Activated CD8-positive, alpha-beta memory T cell treated with anti-CD3 and anti-CD28 coated beads, Interleukin-2, amount 10 ng/mL, durations not matched to agents 7 days and 5 days (primary cell): ENCODE measurements at places on chromosomes 12 and 14. TPM values are rescaled to one million over a fixed set of nuclear protein-coding genes. Genes with fewer than 3 reads are reported as not detected.

DNA sequence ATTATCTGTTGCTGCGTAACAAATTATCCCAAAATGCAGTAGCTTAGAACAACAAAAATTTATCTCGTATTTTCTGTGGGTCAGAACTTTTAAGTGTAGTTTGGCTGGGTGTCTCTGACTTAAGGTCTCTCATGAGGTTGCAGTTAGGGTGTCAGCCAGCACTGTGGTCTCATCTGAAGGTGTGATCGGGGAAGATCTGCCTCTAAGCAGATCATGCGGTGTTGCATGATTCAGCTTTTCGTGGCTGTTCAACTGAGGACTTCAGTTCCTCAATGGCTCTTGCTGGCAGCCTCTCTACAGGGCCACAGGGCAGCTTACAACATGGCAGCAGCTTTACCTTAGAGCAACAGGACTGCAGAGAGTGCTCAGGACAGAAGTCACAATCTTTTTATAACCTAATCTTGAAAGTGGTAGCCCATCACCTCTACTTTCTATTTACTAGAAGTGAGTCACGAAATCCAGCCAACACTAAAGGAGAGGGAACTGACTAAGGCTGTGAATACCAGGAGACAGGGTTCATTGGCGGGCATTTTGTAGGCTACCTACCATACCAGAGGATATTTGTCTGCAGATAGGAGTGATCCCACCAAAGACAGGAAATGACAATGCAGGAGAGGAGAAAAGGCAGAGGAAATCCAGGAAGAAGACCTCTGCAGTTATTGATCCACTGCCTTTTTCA, 1.8 kb upstream of the TMPRSS12 start:
- no peak for DNase-seq

GRCh38 chr12:12467688-12468261, 94.9 kb downstream of the DUSP16 start:
- DNase-seq, result peak; percentile 58

- peak; percentile 83 for DNase-seq
Observed at GRCh38 chr12:7959701-7960121, 23.7 kb upstream of the SLC2A3 start.

The RNU4-1 gene
- 2,122 TPM for total RNA-seq

GRCh38 chr14:38286452-38286851, 30.6 kb upstream of the CLEC14A start:
- DNase-seq, result no peak

DNA sequence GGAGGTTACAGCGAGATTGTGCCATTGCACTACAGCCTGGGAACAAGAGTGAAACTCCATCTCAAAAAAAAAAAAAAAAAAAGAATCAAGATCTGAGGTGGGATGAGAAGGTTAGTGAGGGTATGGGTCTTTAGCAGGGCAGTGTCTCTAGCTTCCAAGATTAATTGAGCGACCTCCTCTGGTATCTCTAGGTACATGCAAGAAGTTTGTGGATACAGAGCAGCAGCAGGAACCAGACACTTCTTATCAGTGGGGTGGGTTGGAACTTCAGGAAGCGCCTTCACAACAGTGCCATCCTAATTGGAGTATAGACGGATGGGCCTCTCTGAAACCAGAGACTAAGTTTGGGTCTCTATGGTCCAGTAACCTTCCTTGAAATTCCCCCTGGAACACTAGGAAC, 51.9 kb upstream of the CISTR start:
- DNase-seq, result no peak

DNA sequence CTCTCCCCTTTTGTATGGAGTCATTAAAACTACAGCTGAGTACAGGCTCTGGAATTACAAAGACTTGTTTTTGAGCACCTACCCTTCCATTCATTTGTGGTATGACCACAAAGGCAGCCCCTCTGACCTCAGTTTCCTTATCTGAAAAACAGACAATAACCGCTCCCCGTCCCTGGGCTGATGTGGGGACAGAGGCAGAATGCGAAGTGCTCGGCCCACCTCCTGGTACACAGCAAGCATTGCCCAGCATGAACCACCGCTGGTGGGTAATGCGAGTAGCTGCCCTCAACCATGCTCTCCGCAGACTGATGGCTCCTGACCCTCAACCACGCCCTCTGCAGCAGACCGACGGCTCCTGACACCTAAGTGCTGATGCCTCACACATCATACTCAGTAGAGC, 22.4 kb downstream of the P2RX2 start:
- DNase-seq, result no peak

GRCh38 chr12:69689638-69690037, 9.5 kb downstream of the BEST3 start:
- no peak for DNase-seq

GRCh38 chr12:85329913-85330312, 49.9 kb downstream of the ALX1 start:
- DNase-seq, result no peak

DNA sequence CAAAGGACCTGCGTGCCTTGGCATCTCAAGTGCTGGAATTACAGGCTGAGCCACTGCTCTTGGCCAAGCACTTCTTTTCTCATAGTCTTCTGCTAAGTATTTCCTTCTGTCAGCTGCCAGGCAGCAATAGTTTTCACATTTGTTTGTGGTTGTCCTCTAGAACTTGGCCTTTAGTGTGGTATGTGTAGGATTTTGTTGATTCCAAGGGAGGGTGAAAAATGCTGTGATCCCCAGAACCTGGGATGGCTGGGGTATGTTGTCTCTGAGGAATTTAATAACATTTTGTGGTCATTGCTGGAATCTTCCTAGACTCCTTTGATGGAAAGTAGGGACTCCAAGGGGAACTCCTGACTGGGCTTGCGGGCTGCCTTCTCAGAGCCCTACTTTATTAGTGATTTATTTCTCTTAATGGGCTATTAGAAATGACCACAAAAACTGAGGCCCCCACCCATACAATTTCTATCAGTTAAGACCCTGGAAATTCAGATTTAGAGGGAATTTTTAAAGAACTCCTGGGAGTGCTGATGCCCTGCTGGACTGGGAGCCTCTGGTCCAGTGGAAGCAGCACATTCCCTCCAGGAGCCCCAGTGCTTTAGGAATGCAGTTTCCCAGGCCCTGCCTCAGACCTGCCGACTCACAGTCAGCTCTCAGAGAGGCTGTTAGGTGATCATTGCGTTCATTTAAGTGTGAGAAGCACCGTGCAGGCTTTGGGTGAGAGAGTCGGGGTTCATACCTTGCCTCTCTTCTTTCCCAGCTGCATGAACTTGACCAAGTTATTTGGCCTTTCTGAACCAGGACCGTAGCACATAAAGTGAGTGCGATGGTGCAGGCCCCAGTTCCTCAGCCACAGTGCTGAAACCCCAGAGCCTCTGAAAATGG, 22.7 kb downstream of the TRAF3 start:
- DNase-seq, result no peak

GRCh38 chr12:53234271-53234914, 2.4 kb upstream of the RARG start:
- no peak for DNase-seq

The IL25 gene
- not detected for total RNA-seq

DNA sequence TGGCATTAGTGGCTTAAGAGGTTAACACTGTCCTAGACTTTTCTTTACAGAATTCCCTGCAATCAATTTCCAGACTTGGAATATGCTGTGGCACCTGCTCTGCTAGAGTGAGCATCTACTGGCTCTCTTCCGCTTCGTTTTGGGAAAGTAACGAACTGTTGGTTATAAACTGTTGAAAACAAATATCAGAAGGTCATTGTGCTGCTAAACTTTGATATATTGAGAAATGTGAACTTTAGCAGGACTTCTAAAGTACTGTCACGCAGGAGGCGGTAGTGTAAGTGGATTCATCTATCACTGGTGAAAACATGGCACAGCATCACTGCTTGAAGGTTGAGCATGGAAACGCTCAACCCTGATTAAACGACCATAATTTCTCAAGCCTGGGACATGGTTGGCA, 348.9 kb downstream of the FLRT2 start:
- DNase-seq, result no peak

DNA sequence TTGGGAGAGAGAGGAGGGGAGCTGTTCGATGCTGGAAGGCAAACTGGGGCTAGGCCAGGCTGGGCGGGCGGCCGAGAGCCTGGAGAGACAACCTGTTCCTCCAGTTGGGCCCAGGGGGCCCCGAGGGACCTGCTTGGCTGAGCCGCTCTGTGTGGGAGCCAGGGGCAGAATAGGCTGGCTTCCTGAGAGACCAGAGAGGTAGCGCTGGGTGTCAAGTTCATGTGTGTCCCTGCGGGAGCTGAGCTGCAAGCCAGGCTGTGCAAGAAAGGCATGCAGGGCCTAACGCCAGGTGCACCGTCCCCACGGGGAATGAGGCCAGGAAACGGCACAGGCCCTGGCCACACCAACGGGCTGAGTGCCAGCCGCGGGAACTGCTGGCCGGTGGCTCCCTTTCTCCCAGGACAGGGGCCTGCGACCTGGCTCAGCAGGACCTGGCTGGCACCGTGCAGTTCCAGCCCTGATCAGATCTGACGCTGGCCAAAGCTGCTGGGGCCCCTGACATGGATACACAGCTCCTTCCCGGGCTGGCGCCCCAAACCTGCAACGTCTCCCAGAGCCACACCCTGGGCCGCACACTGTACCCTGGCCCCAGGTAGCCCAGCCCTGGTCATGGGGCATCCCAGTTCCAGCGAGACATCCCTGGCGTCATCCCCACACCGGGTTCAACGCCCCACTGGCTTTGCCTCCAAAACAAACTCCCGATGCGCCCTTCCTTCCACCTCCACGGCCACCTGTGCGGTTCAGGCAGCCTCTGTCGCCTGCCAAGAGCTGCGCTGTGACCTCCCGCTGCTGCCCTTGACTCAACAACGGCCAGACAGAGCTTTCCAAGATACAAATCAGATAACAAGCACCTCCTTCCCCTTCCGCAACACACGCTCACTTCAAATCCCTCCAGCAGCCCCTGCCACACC, 65.0 kb downstream of the RFLNA start:
- DNase-seq, result no peak

The VWF gene
- total RNA-seq, result 0.02 TPM

The AKAP6 gene
- total RNA-seq, result 0.82 TPM

DNA sequence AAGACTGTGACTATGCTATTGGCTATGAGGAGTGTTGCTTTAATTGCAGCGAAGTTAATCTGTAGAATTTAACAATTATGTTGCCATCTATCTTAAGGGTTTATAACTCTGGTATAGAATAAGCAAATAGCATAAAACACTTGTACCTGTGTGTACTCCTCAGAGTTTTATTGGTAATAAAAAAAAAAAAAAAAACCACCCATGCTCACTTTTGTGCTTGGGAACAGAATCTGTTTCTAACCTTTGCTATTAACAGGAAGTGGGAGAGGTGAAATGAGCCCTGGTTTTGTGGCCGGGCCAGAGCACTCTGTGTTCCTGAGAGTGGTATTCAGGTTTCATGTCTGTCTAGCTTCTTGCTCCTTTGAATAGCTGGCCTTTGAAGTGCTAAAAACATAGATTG, 53.1 kb downstream of the PDE3A start:
- DNase-seq, result no peak

The AQP2 gene
- not detected for total RNA-seq

The NRL gene
- 2.6 TPM for total RNA-seq

- no peak for DNase-seq
Observed at GRCh38 chr12:117098024-117098360, 1.2 kb downstream of the TESC start.

The INHBC gene
- total RNA-seq, result not detected

The TDRD9 gene
- 1.1 TPM for total RNA-seq

The KCNA5 gene
- not detected for total RNA-seq

GRCh38 chr12:81859521-81859920, 100.4 kb upstream of the PPFIA2 start:
- no peak for DNase-seq

GRCh38 chr14:82999802-83000201, 1466.1 kb upstream of the SEL1L start:
- DNase-seq, result no peak
